Karpas-422 (cell line): ENCODE measurements at places on chromosomes 4 and X.

- H3K4me3 ChIP-seq, result no peak overlapping the region
- H3K4me1 ChIP-seq, result no peaks in the 10 kb centered on the region
- DNase-seq, result no peak
- no peaks in the 10 kb centered on the region for H3K36me3 ChIP-seq
- no peak overlapping the region for H3K27ac ChIP-seq
Observed at GRCh38 chrX:78710171-78710570, 37.3 kb upstream of the LPAR4 start.

DNA sequence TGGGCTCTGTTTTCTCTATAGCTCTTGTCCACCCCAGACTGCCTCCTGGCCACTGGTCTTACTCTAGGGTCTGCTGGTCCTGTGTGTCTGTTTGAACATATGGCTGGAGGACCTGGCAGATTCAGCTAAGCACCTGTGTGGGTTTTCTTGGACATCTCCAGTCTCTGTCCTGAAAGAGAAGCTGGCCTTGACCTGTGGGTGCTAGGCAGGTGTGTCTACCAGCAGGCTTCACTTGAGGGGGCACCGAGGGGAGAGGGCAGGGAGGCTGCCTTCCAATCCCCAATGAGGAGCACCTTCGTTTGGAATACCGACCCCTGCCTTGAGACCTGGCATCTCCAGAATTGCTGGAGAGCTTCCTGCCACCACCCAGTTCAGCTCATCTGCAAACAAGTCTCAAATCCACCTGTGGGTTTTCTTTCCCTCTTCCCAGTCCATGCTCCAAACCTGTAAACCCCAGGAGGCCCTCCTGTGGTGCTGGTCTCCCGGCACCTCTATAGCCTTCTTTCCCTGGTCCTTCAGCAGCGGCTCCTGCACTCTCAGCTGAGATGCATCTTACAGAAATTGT lies 45.2 kb downstream of the HTRA3 start:
- H3K4me3 ChIP-seq, result no peak overlapping the region
- H3K27ac ChIP-seq, result no peak overlapping the region
- DNase-seq, result no peak
- no peaks in the 10 kb centered on the region for H3K4me1 ChIP-seq
- no peaks in the 10 kb centered on the region for H3K36me3 ChIP-seq

- H3K27me3 ChIP-seq, result no peaks in the 10 kb centered on the region
- no peak overlapping the region for H3K27ac ChIP-seq
- DNase-seq, result no peak
- no peak overlapping the region for H3K4me3 ChIP-seq
- no peaks in the 10 kb centered on the region for H3K4me1 ChIP-seq
- no peaks in the 10 kb centered on the region for H3K36me3 ChIP-seq
Observed at GRCh38 chr4:1038948-1039492, 27.6 kb downstream of the FGFRL1 start.

DNA sequence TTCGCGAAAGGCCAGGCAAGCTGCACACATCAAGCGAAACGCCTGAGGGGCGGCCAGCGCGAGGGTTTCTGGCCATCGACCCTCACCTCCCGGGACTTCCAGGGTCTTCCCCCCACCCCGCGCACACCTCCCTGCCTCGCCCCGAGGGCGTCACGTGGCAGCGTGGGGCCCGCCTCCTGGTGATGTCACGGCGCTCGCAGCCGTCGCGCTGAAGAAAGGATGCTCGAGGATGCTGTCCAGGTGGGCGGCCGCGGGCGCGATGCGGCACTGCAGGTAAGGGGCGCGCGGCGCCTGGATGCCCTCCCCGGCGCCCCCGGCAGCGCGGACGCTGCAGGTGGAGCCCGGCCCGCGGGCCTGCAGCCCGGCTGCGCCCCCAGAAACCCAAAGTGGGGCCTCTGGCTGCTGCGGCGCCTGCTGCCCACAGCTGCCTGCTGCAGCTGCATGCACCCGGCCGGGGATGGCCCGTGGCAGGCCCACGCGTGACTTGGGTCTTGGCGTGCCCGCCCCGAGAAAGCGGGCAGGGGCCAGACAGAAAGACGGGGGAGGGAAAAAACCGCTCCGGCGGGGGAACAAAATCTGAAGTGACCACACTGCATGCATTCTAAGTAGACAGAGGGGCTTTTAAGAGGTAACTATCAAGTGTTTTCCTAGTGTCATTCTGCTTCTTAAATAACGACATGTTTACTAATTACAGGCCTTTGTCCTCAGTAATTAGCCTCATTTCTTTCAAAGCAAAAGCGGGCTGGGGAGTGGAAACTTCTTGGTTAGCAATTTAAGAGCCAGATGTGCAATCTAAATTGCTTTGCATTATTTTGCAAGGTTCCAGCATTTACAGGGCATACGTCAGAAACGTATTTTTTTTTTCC lies 1.7 kb downstream of the CLCN4 start:
- peaks cover 49% of the 10 kb centered on the region for H3K4me1 ChIP-seq
- peak; percentile 87 for DNase-seq
- H3K4me3 ChIP-seq, result peak overlapping the region; percentile 55
- H3K36me3 ChIP-seq, result no peaks in the 10 kb centered on the region
- peak overlapping the region; percentile 94 for H3K27ac ChIP-seq
- no peaks in the 10 kb centered on the region for H3K27me3 ChIP-seq

- H3K4me3 ChIP-seq, result no peak overlapping the region
- H3K27me3 ChIP-seq, result no peaks in the 10 kb centered on the region
- H3K27ac ChIP-seq, result no peak overlapping the region
- DNase-seq, result no peak
- H3K4me1 ChIP-seq, result no peaks in the 10 kb centered on the region
Observed at GRCh38 chr4:108109997-108110416, 58.7 kb downstream of the LEF1 start.

DNA sequence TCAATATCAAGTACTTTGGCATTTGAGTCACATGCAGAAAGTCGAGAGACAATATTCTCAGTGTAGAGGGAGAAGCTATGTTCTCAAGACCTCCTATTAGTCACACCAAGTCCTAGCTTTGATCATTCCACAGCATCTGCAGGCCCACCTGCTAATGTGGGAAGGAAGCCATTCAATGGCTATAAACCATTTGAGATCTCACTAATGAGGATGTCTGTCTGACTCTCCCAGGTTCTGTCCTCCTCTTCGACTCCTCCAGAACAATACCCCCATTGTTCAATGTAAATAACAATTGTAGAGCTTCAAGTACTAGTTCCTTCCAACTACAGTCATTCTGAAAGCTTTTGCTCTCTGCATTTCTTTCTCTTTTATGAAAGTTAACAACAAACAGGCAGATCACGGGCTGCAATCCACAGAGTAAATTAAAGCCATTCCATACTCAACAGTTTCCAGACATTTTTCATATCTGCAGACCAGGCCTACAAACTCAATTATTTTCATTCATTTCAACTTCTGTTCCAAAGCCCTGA lies 140.2 kb upstream of the EDNRA start:
- no peaks in the 10 kb centered on the region for H3K36me3 ChIP-seq
- DNase-seq, result no peak
- no peaks in the 10 kb centered on the region for H3K4me1 ChIP-seq

GRCh38 chr4:77601614-77602187 lies 3.9 kb upstream of the CXCL13 start:
- no peaks in the 10 kb centered on the region for H3K36me3 ChIP-seq
- H3K27ac ChIP-seq, result no peak overlapping the region
- H3K4me3 ChIP-seq, result no peak overlapping the region
- no peaks in the 10 kb centered on the region for H3K4me1 ChIP-seq

GRCh38 chr4:95409750-95410149 lies 139.0 kb downstream of the UNC5C start:
- no peak overlapping the region for H3K27ac ChIP-seq
- DNase-seq, result no peak
- H3K27me3 ChIP-seq, result no peaks in the 10 kb centered on the region
- no peak overlapping the region for H3K4me3 ChIP-seq
- no peaks in the 10 kb centered on the region for H3K36me3 ChIP-seq

GRCh38 chrX:123878252-123878721 lies 18.4 kb downstream of the XIAP start:
- H3K36me3 ChIP-seq, result no peaks in the 10 kb centered on the region
- H3K4me3 ChIP-seq, result no peak overlapping the region
- H3K27ac ChIP-seq, result peak overlapping the region; percentile 48
- H3K27me3 ChIP-seq, result no peaks in the 10 kb centered on the region
- peaks cover 28% of the 10 kb centered on the region for H3K4me1 ChIP-seq
- DNase-seq, result peak; percentile 64

- DNase-seq, result no peak
- peaks cover 14% of the 10 kb centered on the region for H3K4me1 ChIP-seq
- H3K27me3 ChIP-seq, result no peaks in the 10 kb centered on the region
- no peak overlapping the region for H3K27ac ChIP-seq
- H3K4me3 ChIP-seq, result no peak overlapping the region
Observed at GRCh38 chrX:47662144-47662657, 3.2 kb upstream of the UXT start.

DNA sequence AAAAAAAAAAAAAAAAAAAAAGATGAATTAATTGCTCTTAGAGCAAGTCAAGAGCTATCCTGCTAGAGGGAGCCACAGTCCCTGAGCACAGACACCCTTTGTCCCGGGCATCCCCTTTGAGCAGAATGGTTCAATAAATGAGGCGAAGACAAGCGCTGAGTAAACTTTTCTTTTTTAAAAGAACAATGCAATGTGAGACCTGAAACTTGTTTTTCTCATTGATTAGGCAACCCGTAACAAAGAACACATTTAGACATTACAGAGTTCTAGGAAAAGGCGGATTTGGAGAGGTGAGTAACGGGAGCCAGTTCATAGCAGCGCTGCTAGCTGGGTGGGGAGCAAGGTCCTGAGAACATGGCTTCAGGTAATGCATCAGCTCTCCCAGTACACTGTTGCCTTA lies 46.1 kb downstream of the GRK4 start:
- H3K27ac ChIP-seq, result no peak overlapping the region
- H3K36me3 ChIP-seq, result no peaks in the 10 kb centered on the region
- H3K27me3 ChIP-seq, result no peaks in the 10 kb centered on the region
